NCI-H1417 treated with DMSO at 0.1 percent for 48 hours (cell line): ENCODE measurements at places on chromosomes 13 and 19.

DNA sequence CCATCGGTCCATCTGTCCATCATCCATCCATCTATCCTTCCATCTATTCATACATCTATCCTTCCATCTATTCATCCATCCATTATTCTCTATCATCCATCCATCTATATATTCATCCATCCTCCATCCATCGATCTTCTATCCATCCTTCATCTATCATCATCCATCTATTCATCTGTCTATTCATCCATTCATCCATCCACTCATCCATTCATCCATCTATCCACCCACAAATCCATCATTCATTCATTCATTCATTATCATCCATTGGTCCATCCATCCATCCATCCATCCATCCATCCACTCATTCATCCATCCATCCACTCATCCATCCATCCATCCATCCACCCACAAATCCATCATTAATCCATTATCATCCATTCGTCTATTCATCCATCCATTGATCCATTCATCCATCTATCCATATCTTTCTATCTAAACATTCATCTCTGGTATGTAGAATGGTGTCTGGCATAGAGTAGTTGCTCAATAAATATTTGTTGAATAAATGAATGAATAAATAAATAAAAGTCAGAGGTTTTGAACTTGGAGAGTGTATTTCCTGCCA lies 36.6 kb downstream of the ZNF536 start:
- no peak for DNase-seq

GRCh38 chr19:51317968-51318367 lies 6.5 kb downstream of the IGLON5 start:
- no peak for DNase-seq

DNA sequence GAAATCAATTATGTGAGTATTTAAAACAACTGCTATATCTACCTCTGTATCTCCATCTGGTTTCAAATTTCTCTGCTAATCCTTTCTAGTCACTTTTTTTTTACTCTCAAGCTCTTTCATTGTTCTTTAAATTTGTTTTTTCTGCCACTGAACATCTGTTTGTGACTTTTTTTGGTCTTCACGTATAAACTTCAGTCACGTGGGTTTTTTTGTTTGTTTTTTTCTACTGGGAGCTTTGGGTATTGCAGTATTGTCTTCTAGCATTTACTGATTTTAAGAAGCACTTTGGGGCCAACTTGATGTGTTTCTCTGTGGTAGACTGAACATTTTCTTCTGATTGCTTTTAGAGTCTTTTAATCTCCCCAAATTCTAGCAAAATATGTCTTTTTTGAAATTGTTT lies 262.6 kb upstream of the RXFP2 start:
- DNase-seq, result no peak

DNA sequence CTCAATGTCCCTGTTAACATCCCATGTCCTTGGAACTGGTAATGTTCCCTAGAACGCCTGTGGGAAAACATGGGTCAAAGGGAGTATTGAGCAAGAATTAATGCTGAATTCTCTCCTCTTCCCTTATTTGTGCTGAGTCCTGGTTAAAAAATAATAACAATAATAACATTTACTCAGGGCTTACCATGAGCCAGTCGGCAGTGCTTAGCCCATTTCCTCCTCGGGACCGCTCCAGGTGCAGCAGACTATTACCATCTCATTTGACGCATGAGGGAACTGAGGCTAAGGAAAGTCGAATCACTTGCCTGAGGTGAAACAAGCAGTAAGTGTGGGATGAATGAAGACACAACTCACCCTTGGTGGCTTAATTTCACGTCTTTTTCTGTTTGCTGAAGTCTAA lies 33.6 kb upstream of the SLC15A1 start:
- DNase-seq, result no peak

DNA sequence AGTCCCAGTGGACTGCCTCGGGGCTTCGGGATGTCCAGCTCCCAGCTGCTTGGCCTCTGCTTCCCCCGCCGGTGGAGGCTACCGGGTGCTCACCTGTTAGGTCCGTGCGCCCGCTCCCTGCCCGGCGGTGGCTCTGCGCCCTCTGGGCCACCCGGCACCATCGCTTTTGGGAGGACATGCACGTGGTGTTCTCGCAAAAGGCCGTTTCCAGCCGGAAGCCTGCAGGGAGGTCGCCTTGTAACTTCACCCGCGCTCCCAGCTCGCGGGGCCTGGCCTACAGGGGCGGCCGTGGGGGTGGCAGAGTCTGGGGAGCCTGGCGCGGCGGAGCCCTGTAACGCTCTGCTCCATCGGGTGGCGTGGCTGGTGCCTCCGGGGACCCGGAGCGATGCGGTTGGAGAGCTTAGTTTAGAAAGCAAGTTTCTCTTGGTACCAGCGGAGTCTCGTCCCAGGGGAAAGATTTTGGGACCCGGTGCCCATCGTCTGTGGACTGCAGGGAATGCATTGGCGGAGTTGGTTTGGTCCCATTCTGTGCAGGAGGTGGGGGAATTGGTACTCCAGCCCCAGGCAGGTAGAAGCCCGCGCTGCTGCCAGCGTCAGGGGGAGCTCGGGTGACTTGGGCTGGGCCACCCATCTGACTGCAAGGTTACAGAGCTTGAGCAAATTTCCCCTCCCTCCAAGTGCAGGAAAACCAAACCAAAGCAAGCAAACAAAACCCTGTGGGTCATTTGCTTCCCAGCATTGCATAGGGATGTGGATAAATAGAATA lies 673 bp downstream of the SPATA13 start:
- DNase-seq, result no peak

- DNase-seq, result no peak
These were observed 5.6 kb upstream of the ATP11A start for GRCh38 chr13:112684071-112684845.

GRCh38 chr19:36152019-36152351 lies 262 bp downstream of the COX7A1 start:
- no peak for DNase-seq

GRCh38 chr19:56594783-56595547 lies at the start of gene ZNF71:
TSS of gene ZNF71 (plus strand) at chr19:56595302. CDS start at chr19:56601559, 6,257 bp downstream.
- DNase-seq, result peak; percentile 27

- DNase-seq, result no peak
These were observed 4.0 kb downstream of the P2RY11 start for GRCh38 chr19:10115392-10116084.

DNA sequence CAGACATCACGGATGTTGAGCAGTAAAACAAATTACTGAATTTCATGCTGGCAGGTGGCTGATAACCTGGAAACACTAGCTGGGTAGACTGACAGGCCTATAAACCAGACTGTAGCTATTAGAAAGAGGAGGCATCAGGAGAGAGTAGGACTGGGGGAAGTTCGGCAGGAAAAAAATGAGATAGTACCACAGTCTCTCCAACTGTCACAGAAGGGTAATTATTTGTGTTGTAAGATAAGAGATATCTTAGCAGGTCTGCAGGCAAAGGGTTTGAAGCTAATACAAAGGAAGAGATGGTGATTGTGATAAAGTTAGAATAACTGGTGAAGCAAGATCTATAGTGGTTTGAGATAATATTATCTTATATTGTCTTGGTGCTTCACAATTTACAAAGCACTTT lies 41.7 kb downstream of the MIPEP start:
- no peak for DNase-seq

- no peak for DNase-seq
These were observed 17.7 kb upstream of the OLFM2 start for GRCh38 chr19:9953802-9954542.

DNA sequence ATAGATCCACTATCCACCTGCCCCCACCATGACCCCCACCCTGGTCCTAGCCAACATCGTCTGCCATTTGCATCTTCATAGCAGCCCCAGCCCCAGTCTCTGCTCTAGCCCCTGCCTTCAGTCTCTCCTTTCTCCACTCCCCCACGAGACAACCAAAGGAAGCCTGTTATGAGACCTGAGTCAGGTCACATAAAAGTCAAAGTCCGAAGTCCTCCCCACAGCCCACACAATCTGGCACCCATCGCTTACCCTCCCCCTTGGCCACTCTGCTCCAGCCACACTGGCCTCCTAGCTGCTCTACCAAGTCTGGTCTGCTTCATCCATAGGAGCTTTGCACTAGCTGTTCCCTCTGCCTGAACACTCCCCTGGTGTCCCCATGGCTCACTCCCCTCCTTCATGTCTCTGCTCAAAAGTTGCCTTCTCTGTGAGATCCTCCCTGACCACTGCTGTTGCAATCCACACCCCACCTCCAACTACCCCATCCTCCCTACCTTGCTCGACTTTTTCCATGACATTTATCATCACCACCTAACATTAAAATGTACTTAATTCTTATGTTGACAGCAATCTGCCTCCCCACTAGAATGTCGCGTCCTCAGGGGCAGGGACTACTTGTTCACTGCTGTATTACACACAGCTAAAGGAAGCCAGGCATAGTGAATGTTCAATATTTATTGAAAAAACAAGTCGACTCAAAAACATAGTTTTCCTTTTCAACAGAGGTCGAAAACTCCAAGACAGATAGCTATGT lies 1.2 kb upstream of the PLEKHG2 start:
- DNase-seq, result no peak

GRCh38 chr13:20173116-20173746 lies 12.4 kb upstream of the GJA3 start:
- no peak for DNase-seq

GRCh38 chr13:48923376-48923775 lies 52.3 kb upstream of the FNDC3A start:
- no peak for DNase-seq

DNA sequence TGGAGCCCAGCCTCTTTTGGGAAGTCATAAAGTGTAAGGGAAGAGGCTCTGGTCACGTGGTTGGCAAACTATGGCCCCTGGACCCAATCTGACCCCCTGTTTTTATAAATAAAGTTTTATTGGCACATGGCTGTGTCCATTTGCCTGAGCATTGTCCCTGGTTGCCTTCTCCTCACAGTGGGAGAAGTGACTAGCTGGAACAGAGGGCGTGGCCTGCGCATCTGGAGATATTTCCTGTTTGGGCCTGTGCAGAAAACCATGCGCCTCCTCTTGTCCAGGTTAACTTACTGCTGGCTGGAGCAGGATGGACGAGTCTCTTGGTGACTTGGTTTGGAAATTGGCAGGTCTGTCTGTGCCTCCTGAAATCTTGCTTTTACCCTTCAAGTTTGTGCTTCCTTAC lies 48.3 kb downstream of the KDM4B start:
- no peak for DNase-seq

DNA sequence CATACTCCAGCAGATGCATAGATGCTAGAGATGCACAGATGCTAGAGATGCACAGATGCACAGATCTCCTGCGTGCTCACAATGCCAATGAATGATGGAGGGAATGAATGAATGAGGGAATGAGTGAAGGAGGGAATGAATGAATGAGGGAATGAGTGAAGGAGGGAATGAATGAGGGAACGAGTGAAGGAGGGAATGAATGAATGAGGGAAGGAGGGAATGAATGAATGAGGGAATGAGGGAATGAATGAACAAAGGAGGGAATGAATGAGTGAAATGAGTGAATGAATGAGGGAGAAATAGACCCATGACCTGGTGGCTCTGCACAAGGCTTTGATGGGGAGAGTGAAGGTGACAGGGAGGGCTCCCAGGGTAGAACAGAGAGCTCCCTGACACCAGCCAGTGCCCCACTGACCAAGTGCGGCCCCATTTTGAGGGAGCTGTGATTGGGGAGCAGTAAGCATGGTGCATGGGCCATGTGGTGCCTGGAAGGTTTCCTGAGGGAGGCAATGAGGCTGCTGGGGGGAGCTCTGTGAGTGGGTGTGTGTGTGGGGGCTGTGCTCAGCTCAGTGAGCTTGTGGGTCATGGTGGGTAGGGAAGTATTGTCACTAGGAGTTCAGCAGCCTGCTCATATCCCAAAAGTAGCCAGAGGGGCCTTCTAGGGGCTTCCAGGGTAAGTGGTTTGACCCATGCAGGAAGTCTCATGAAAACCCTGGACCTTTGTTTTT lies 12.7 kb downstream of the SLC27A1 start:
- DNase-seq, result no peak

DNA sequence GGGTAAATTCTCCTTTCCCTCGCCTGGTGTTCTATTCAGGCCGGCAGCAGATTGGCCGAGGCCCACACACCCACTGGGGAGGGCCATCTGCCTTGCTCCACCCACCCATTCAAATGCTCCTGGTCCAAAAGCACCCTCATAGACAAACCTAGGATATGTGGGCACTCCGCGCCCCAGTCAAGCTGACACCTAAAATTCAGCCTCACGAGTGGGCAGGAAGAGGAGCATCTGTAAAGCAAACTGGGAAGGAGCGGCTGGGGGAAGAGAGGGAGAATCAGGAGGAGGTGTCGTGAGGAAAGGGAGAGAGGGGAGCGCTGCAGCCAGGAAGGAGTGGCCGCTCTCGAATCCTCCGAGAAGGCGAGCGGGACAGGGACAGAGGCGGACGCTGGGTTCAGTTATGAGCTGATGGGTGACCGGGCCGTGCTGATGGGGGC lies 136.9 kb downstream of the USP12 start:
- DNase-seq, result no peak

GRCh38 chr13:100483841-100484381 lies 104.7 kb downstream of the GGACT start:
- no peak for DNase-seq

DNA sequence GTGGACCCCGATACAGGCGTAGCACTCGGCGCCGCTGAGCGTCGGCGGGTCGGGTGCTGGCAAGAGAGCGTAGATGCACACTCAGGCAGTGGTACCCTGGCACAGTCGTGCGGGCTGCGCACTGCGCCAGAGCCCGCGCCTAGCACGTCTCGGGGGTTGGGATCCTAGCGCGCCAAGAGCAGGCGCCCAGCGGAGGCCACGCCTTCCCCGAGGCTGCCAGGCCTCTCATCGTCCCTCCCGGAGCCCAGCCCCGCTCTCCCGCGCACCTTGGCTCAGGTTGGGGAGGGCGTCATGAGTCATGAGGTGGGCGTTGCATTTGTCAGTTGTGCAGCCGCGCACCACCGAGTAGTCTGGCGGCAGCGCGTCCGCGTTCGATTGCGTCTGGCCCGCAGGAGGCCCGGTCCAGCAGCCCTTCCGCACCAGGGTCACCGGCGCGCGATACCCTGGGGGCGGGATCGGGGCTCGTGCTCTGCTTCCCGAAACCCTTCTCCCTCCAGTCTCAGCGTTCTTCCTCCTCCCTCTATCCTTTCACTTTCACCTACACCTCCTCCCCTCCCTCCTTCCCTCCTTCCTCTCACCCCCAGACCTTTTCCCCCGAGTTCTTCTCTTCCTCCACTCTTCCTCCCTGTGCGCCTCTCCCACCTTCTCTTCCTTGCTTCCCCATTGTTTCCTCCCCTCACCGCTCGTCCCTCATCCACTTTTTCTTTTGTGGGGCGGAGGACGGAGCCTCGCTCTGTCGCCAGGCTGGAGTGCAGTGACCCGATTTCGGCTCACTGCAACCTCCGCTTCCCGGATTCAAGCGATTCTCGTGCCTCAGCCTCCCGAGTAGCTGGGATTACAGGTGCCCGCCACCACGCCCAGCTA lies 3.5 kb downstream of the LYPD5 start:
- no peak for DNase-seq

- peak; percentile 57 for DNase-seq
These were observed 67.3 kb downstream of the ATP11A start for GRCh38 chr13:112756967-112757758.

DNA sequence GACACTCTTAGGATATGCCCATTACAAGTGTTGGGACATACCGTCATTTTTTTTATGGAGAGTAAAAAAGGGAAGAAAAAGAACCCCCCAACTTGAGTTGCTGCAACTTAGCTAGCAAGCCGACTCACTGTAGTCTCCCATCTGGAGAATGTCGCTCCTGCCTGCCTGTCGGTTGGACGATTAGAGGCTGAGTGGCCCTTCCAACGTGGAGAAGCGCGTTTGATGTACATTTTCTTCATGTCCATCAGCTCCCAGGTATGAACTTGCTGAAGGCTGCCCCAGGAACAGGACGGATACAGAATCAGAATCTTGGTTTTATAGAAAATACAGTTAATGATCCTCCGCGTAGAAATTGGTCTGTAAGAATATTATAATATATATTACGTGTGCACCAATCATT lies 189.0 kb upstream of the SOX1 start:
- DNase-seq, result no peak

- no peak for DNase-seq
These were observed 481.7 kb downstream of the MYO16 start for GRCh38 chr13:109111141-109111540.
